ENCODE measurements at places on chromosomes 5 and 9.

- no peak for DNase-seq
Measured at GRCh38 chr5:146515473-146516150, 378 bp downstream of the GPR151 start.

- no peak for DNase-seq
Measured at GRCh38 chr9:113701774-113702755, 174.0 kb upstream of the ZNF618 start.

GRCh38 chr5:88657136-88657535 lies 225.8 kb downstream of the MEF2C start:
- DNase-seq, result no peak

DNA sequence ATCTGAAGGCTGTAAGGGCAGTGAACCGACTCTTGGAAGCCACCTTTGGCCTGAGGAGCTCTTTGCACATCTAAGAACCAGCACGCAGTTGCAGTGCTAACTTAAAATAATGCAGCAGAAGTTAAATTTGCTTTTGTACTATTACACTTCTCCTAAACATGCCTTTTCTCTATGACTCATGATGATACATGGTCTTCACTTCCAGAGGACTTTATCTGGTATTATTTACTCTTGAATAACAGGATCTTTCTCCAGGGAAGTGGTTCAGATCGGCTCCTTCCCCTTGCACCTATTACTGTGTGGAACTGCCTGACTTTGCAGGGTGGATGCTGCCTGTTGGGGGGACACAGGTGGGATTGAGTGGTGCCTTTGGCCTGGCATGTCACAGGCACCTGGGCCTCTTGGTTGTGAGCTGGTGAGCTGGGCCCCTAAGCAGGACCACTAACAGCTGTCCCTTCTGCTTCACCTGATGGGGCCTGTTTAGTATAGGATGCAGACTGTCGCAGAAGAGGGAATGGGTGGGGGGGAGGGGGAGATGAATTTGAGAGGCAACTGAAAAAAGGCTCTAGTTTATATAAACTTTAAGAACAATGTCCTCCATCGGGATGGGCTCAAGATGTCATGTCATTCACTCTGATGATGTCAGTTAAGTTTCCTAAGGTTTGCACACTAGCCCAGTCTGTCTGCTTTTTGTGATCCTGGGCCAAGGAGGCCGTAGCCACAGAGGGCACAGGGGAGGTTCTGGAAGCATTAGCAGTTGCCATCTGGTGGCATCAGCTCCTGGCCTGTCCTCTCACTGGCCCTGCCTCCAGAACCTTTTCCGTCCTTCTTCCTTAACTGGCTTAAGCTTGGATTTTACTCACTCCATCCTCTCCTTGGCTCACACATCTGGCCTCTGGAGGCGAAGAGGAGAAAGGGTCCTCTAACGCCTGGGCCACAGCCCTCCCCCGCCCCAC lies 33.9 kb upstream of the GABBR2 start:
- DNase-seq, result no peak

GRCh38 chr5:52838326-52839015 lies 50.8 kb downstream of the ITGA1 start:
- DNase-seq, result no peak

- DNase-seq, result no peak
Measured at GRCh38 chr5:172816925-172817562, 17.0 kb upstream of the ERGIC1 start.

DNA sequence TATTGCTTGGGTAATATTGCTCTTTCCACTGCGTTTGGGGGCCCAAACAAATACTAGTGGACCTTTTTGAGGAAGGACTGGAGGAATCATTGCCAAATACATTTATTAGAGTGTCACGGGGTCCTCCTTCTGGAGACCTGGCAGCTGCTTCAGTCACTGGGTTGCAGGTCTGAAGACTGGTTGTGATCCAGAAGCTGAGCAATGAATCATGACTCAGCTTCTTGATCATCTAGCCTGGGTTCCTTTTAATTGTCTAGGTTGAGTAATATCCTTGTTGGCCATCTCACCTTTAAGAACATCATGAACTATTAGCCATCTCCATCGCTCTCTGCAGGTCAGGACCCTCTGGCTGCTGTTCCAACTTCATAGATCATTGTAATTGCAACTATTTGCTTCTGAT lies 15.4 kb upstream of the UBAP1 start:
- DNase-seq, result no peak

DNA sequence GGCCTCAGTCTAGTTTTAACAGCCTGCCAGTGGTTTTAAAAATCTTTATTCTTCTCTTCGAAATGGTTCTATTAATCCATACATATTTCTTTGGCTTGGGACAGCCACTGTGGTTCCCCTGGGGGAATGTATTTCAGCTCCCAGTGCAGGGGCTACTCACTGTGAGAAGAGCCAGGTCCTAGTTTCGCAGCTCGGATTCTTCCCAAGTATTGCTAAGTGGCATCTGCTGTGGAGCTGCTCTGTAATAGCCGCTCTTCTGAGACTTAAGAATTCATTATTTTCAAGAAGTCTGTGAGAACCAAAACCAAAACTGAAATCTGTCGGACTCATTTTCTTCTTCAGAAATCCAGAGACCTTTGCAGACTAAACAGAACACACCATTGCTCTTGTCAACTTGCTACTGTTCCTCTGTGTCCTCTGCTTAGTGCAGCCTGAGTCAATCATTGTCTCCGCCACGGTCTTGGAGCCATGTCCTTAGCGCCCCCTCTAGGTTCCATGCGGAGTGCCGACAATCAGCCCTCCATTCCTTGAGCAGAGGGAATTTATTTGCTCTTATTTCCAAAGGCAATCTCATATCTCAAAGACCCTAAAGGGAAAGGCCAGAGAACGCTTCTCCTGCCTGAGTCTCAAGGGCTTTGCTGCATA lies 478.2 kb downstream of the SPATA31D1 start:
- peak; percentile 50 for DNase-seq

- DNase-seq, result no peak
Measured at GRCh38 chr5:161058781-161059180, 206.8 kb upstream of the ATP10B start.

DNA sequence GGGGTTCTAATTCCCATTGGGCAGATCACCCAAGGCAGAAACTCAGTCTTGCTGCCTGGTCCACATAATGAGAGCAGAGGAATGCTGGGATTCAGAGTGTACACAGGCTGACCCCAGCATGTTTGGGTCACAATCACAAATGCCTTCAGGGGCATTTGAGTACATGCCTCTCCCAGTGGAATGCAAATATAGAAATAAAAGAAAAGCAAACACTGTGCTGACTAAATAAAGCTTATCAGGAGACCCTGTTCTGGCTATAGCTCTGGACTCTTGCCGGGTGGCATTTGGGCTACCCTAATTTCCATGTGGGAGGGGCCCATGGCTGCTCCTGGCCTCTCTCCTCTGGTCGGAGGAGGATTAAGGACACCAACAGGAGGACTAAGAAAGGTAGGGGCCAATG lies 121.4 kb downstream of the DOCK8 start:
- no peak for DNase-seq

- DNase-seq, result peak; percentile 82
Measured at GRCh38 chr5:149990518-149991376, 9.7 kb downstream of the TIGD6 start.

- no peak for DNase-seq
Measured at GRCh38 chr9:120626512-120626911, 46.5 kb upstream of the CDK5RAP2 start.

GRCh38 chr5:81749561-81750307 lies 1.2 kb downstream of the SSBP2 start:
- peak; percentile 51 for DNase-seq

DNA sequence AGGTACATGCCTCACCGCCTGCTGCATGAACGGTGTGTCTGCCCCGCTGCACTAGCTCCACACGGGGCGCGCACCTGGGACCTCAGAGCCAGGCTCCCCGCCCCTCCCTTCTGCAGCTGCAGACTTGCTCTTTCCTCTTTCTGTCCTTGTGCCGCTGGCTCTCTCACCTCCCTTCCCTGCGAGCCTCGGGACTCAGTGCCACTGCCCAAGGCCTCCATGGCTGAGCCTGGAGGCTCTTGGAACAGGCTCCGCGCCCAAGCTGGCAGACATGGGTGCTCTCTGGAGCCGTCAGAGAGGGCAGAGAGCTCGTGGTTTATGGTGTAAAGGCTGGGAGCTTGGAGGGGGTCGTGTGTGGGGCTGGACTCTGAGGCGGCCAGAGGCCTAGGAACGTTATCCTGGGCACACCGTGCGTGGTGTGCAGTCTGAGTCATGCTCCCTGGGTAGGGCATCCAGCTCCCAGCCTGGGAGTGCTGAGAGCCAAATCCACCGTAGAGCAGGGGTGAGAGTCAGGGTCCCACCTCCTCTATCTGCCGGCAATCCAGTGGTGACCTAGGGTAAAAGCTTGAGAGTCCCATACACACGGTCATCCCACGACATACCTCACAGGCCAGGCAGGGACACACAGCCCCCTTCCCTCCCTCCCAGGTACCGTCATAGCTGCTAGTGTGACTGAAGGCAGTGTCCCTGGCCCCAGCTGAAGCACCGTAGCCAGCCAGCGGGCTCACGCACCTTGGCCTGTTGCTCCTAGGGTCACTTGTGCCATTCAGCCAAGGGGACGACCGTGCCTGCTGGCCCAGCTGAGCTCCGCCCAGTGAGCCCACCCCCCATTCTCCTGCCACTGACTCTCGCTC lies 22.4 kb downstream of the GOLGA2 start:
- no peak for DNase-seq

GRCh38 chr5:136123236-136123768 lies 9.3 kb upstream of the SMAD5 start:
- no peak for DNase-seq

DNA sequence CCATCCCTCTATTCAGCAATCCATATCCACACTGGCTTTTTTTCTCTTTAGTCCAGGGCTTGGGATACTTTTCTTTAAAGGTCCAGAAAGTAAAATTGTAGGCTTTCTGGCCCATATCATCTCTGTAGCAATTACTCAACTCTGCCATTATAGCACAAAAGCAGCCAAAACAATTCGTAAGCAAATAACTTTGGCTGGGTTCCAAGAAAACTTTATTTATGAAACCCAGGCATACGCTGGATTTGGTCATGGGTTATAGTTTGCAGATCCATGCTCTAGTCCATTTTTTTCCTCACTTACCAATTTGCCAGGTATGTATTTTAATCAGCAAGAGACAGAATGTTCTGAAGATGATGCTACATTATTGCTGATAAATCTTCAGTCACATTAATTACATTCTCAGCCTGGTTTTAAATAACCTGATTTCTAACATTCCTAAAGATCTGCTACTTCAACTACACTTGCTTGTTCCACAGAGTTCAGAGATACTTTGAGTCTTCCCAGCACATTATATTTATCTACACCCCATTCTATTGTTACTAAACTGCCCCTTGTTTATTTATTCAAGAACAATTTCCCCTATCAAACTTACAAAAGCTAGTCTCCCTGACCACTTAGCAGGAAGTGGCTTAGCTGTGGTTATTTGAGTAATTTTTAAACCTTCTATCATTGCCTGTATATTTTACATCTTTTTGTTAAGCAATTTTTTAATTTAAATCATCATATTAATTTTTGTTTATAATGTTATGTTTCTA lies 161.0 kb downstream of the ISL1 start:
- no peak for DNase-seq

DNA sequence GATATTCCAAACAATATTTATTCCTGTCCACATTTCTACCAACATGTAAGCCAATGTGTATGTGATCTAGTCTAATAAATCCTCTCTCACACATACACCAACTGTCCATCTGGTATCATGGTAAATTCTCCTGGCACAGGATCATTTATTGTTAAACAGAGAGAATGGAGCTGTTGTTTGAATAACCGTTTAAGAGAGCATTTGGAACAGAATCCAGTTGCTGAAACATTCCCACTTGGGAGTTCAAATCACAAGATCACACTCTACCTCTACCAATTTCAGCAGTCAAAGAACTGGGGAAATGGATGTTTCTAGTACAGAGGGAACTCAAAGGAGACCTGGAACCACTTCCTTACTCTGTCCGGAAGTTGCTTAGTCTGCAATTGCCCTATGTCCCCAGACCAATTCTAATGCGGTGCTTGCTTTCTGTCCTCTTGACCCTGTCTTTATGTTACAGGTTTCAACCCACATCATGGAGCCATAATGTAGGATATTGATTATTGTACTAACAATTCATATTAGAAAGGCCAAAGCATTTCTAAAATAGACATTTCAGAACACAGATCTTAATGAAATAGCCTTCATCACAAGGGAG lies 488.4 kb downstream of the SEMA5A start:
- DNase-seq, result no peak

DNA sequence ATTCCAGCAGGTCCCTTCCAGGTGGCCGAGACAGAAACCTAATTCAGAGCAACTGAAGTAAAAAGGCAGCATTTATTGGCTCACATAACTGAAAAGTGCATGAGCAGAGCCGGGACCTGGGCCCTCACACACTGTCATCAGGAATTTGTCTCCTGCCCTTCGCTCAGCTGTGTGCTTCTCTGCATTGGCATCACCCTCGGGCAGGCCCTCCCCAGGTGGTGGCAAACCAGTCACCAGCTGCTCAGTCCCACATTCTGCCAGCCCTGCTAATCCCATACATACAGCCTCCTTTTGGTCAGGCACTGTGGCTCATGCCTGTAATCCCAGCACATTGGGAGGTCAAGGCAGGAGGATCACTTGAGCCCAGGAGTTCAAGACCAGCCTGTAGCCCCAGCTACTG lies 11.5 kb upstream of the CPLX2 start:
- DNase-seq, result no peak

DNA sequence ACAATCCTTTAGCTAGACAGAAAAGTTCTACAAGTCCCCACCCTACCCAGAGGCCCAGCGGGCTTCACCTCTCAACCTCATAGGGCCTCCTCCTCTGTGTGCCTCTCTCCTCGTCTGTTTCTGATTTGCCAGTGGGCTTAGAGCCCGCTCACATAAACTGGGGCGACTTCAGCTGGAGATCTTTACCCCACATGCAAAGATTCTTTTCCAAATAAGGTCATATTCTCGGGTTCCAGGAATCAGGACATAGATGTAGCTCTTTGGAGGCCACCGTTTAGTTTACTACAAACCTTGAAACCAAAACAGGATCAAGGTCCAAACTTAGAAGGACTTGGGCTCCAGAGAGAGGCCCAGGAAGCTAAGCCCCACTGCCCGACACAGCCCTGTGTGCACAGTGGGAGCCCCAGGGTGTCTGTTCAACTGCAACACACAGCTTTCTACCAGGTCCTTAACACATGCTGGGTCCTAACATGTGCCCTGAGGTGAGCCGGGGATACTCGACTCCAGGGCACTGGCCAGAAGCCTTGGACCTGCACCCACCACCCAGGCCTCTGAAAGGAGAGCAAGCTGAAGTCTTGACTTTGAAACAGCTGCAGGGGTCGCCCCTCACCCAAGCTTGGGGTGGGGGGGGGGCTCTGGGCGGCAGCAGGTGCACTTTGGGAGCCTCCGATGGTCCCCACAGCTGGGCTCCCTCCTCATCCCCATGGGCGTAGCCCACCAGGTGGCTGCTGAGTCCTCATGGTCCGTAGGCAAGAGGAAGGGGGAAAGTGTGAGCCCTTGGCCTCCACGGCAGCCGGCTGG lies 26.8 kb upstream of the SLC12A7 start:
- DNase-seq, result no peak

DNA sequence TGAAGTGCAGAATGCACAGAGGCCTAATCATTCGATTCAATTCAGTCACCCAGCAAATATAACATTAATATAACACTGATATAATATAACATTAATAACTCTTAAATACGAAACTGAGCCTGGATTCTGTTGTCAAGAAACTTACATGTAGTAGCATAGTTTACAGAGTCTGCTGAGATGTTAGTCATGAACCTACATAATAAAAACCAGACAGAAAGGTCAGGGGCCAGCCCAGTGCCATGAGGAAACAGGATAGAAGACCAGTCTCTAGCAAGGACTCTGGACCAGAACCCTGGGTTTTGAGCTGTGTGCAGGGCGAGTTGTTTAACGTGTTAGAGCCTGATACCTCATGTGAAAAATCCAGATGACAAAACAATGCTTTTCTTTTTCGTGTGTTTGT lies 234.7 kb downstream of the NR2F1-AS1 start:
- no peak for DNase-seq
